ENCODE measurements at places on chromosomes 5 and 9. TPM values are rescaled to one million over a fixed set of nuclear protein-coding genes. Genes with fewer than 3 reads are reported as not detected.

TRIM7 gene
- 4.1 TPM for total RNA-seq

IFT74 gene
- total RNA-seq = 4.9 TPM

IRGM gene
- total RNA-seq = not detected

GMCL2 gene
- not detected for total RNA-seq

INSL6 gene
- total RNA-seq = not detected

All from mesangial cell (primary cell).